ENCODE measurements at places on chromosomes 5 and 9. TPM values are rescaled to one million over a fixed set of nuclear protein-coding genes. Genes with fewer than 3 reads are reported as not detected.

ADCY2 gene
- total RNA-seq, result 131 TPM

TIGD6 gene
- total RNA-seq, result 1.3 TPM

MATR3 gene
- 389 TPM for total RNA-seq

PDGFRB gene
- 15.9 TPM for total RNA-seq

CEL gene
- total RNA-seq, result 2.5 TPM

FOXD4 gene
- not detected for total RNA-seq

DNA sequence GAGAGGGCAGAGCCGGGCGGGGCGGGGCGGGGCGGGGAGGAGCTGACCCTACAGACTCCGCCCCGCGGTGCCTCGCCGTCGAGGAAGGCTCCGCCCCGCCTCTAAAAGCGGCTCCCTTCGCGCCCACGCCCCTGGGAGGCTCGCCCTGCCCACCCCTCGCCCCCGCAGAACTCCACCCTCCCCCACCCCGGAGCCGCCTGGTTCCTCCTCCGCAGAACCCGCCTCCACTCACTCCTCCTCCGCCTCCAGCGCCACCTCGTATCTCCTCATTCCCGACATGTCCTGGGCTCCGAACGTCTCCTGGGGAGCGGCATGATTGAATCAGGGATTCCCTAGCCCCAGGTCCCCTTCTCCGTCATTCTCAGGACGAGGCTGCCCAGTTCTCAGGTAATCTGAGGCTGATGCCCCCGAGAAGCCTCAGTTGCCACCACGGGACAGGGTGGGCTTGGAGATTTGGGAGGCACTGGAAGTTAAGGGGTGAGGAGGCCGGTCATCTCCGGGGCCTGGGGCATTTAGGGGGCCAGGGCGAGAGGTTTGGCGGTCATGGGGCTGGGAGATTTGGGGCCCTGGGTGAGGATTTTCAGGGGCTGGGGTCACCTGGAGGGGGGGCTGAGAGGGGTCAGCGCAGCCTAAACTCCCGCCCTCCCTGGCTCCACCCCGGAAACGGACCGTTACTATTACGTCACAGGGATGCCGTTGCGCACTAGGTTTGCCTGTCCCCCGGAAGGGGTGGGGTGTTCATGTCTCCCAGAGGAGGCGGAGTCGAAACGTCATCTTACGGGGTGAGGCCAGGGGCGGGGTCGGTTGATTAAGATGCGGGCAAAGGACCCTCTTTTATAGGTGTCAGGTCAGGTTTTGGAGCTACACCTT, 3.2 kb upstream of the CCL27 start:
- DNase-seq, result peak; percentile 95

GRCh38 chr9:37574241-37574721, 1.9 kb downstream of the FBXO10 start:
- DNase-seq, result no peak

DNA sequence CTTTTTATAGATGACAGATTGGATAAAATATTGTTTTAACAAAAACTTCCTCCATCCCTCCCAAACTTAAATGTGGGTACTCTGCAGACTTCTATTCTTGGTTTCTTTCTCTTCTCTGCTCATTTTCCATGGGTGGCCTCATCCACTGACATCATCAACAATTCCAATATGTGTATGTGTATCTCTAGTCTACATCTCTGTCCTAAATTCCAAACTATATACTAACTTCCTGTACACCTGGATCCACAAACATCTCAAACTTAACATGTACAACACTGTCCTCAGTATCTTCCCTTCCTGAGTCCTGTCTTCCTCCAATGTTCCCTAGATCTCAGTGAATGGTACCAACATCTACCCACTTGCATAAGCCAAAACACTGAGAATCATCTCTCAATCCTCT, 28.5 kb upstream of the CDK5RAP2 start:
- no peak for DNase-seq

DNA sequence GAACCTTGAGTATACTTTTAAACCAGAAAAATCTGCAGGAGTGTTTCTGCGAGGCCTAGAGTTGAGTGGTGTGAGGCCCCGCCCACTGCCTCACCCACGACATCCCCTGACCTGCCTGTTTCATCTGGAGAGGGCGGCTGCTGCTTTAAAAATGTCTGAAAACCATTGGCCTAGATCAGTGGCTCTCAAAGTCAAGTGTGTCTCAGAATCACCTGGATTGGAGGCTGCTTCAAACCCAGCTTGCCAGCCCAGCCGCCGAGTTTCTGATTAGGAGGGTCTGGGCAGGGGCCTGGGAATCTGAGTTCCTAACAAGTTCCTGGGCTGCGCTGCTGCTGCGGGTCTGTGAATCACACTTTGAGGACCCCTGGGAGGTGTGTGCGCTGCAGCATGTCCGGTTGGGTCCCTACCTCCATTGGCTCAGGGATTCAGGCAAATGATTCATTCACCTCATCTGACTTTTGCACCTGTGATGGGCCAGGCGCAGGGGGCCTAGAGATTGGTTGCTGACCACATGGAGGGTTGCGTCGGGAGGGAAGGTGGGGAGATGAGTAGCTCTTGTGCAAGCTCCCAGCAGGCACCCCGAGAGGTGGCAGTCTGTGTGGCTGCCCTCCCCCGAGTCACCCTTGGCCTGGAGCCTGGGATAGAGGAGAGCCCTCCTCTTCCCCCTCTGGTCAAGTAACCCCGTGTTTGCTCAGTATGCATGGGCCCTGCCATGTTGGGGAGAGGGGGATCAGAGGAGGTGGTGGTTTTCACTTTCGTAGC, 27.6 kb upstream of the HMCN2 start:
- DNase-seq, result no peak

DNA sequence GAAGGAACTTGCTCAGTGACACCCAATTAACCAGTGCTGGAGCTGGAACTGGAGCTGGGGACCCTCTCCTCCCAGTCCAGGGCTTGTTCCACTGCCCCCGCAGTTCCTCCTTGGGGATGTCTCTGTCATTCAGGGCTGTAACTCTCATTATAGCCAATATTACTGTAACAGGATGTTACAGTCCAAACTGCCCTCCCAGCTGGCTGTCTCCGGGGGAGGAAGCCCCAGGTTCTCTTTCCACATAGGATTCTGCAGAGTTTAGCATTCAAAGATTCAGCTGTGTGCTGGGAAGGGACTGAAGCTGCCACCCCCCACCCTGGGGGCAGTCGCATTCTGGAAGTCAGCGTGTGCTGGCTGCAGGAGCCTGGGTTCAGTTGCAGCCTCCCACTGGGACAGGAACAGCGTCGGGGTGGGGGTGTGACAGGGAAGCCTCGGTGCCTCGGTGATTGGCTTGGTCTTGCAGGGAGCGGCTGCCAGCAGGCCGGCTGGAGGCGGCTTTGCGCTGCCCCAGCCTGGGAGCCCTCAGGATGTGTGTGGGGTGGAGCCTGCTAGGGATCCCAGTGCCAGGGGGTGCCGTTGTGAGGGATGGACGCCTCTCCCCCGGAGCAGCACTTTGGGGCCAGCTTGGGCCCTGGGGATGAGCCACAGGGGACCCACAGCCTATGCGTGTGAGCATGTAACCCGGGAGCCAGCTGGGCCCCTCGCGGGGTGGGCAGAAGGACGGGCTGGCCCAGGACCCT, 101.1 kb downstream of the RGS3 start:
- DNase-seq, result no peak

GRCh38 chr5:329121-329735, 7.7 kb downstream of the AHRR start:
- DNase-seq, result no peak
